ENCODE measurements at places on chromosomes 3 and 15. TPM values are rescaled to one million over a fixed set of nuclear protein-coding genes. Genes with fewer than 3 reads are reported as not detected.

The EOMES gene
- 6.1 TPM for total RNA-seq

GRCh38 chr3:87626546-87626945, 350.2 kb upstream of the POU1F1 start:
- H3K4me3 ChIP-seq: no peak overlapping the region
- H3K27ac ChIP-seq: no peak overlapping the region
- no peaks in the 10 kb centered on the region for H3K27me3 ChIP-seq
- DNase-seq: no peak

DNA sequence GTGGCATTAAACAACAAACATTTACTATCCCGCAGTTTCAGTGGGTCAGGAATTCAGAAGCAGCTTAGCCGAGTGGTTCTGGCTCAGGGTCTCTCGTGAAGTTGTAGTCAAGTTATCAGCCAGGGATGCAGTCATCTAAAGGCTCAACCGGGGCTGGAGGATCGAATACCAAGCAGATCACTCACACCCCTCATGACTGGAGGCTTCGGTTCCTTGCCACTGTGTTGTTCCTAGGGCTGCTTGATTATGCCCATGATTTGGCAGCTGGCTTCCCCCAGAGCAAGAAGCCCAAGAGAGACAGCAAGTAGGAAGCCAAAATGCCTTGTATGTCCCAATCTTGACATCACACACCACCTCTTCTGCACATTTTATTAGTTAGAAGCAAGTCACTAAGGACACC, 33.9 kb upstream of the CDCP1 start:
- H3K4me3 ChIP-seq: no peak overlapping the region
- peaks cover 15% of the 10 kb centered on the region for H3K27me3 ChIP-seq
- no peaks in the 10 kb centered on the region for H3K36me3 ChIP-seq
- H3K27ac ChIP-seq: no peak overlapping the region
- DNase-seq: no peak

The SLC12A1 gene
- total RNA-seq: not detected

The TUSC7 gene
- not detected for total RNA-seq

DNA sequence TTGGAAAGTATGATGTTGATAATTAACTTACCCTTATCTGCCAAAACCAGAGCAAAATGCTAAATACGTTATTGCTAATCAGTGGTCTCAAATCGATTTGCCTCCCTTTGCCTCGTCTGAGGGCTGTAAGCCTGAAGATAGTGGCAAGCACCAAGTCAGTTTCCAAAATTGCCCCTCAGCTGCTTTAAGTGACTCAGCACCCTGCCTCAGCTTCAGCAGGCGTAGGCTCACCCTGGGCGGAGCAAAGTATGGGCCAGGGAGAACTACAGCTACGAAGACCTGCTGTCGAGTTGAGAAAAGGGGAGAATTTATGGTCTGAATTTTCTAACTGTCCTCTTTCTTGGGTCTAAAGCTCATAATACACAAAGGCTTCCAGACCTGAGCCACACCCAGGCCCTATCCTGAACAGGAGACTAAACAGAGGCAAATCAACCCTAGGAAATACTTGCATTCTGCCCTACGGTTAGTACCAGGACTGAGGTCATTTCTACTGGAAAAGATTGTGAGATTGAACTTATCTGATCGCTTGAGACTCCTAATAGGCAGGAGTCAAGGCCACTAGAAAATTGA, 59.7 kb downstream of the DCUN1D1 start:
- no peaks in the 10 kb centered on the region for H3K27me3 ChIP-seq
- no peak for DNase-seq
- H3K4me1 ChIP-seq: peaks cover 2% of the 10 kb centered on the region
- no peaks in the 10 kb centered on the region for H3K36me3 ChIP-seq
- H3K4me3 ChIP-seq: no peak overlapping the region
- no peak overlapping the region for H3K27ac ChIP-seq

- peaks cover 9% of the 10 kb centered on the region for H3K4me1 ChIP-seq
- no peak overlapping the region for H3K27ac ChIP-seq
- no peaks in the 10 kb centered on the region for H3K36me3 ChIP-seq
- peaks cover 14% of the 10 kb centered on the region for H3K27me3 ChIP-seq
- DNase-seq: no peak
Observed at GRCh38 chr3:64530434-64531049, 157.3 kb downstream of the ADAMTS9 start.

DNA sequence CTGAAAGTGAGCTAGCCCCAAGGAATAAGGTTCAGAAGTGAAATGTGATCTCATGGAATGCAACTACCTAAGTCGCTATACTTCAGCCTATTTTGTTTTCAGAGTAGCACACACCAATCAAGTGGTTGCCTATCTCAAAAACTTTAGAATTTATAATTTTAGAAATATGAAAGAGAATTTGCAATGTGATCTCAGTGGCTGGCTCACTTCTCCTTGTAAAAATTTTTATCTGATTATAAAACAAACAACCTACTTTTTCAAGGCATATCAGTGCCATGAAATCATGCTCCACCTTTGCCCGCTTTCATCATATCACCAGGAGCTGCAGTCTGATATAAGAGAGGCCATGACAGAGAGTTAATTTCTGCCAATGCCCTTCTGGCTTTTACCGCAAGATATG, 47.3 kb downstream of the CLDN11 start:
- H3K27me3 ChIP-seq: peaks cover 24% of the 10 kb centered on the region
- H3K4me1 ChIP-seq: no peaks in the 10 kb centered on the region

The ABI3BP gene
- total RNA-seq: not detected

GRCh38 chr15:52529341-52529924, 753 bp upstream of the MYO5A start:
- DNase-seq: peak; percentile 5
- no peaks in the 10 kb centered on the region for H3K36me3 ChIP-seq
- H3K27me3 ChIP-seq: peaks cover 3% of the 10 kb centered on the region
- peaks cover 24% of the 10 kb centered on the region for H3K4me1 ChIP-seq
- peak overlapping the region; percentile 79 for H3K4me3 ChIP-seq
- H3K27ac ChIP-seq: peak overlapping the region; percentile 85

The PAQR5 gene
- total RNA-seq: not detected

GRCh38 chr3:49255112-49255511, 21.9 kb downstream of the C3orf62 start:
- no peaks in the 10 kb centered on the region for H3K4me1 ChIP-seq
- H3K27me3 ChIP-seq: peaks cover 2% of the 10 kb centered on the region
- H3K36me3 ChIP-seq: no peaks in the 10 kb centered on the region
- H3K27ac ChIP-seq: no peak overlapping the region

GRCh38 chr3:2908693-2909351, 201.4 kb downstream of the IL5RA start:
- no peak overlapping the region for H3K4me3 ChIP-seq
- no peak overlapping the region for H3K27ac ChIP-seq
- DNase-seq: no peak
- no peaks in the 10 kb centered on the region for H3K36me3 ChIP-seq
- H3K27me3 ChIP-seq: peaks cover 3% of the 10 kb centered on the region

The CNTN6 gene
- total RNA-seq: not detected

- no peak for DNase-seq
- no peak overlapping the region for H3K4me3 ChIP-seq
- H3K27ac ChIP-seq: no peak overlapping the region
- no peaks in the 10 kb centered on the region for H3K36me3 ChIP-seq
- no peaks in the 10 kb centered on the region for H3K4me1 ChIP-seq
- no peaks in the 10 kb centered on the region for H3K27me3 ChIP-seq
Observed at GRCh38 chr15:53490341-53490740, 269.1 kb downstream of the WDR72 start.

The ALG3 gene
- total RNA-seq: 45.3 TPM

The HIGD2B gene
- not detected for total RNA-seq

DNA sequence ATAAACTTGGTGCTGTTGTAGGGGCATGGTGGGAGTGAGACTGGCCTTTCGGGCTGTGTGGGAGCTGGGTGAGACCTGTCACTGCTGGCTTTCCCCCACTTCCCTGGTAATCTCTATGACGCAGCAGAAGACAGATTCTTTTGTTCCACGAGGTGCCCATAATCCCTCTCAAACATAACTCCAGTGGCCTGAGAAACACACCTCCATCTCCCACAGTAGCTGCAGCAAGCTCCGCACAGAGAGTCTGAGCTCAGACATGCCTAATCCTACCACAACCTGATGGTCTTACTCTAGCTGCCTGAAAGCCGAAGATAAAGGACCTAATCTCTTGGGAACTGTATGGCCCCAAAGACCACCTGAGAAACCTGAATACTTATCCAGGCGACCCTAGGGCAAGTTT, 225.6 kb upstream of the CRBN start:
- H3K36me3 ChIP-seq: peaks cover 4% of the 10 kb centered on the region
- DNase-seq: no peak
- H3K27ac ChIP-seq: no peak overlapping the region
- H3K4me1 ChIP-seq: no peaks in the 10 kb centered on the region
- no peak overlapping the region for H3K4me3 ChIP-seq
- H3K27me3 ChIP-seq: peaks cover 5% of the 10 kb centered on the region
